ENCODE measurements at places on chromosomes 6 and 20.

DNA sequence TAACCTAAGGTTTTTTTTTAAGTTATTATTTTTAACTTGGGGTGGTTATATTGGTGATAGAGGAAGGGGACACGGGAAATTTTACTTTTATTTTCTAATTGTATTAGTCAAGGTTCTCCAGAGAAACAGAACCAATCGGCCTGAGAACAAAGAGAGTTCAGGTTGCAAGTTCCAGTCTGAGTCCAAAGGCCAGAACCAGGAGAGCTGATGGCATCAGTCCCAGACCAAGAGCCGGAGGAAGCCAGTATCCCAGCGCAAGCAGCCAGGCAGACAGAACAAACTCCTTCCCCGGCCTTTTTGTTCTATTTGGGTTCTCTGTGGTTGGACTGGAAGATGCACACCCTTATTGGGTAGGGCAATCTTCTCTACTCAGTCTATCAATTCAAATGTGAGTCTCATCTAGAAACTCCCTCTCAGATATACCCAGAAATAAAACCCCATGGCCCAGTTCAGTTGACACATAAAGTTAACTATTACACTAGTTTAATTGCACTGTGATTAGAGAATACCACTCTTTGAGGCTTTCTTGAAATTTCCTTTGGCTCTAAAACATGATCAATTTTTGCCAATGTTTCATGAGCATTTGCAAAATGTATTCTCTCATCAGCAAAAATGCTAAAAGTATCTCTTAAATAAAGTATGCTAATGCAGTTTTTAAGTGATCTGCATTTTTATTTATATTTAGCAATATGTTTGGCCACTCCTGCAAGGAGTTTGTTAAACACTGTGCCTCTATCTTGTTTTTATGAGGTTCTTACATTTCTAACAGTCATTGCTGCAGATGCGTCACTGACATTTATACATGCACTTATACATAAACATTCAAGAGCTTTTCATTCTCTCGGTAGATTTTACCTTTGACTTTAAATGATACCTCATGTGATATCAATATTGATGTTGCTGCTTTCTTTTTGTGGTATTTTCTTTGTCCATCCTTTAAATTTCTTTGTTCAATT, 103.2 kb upstream of the SSTR4 start:
- no peak for DNase-seq

DNA sequence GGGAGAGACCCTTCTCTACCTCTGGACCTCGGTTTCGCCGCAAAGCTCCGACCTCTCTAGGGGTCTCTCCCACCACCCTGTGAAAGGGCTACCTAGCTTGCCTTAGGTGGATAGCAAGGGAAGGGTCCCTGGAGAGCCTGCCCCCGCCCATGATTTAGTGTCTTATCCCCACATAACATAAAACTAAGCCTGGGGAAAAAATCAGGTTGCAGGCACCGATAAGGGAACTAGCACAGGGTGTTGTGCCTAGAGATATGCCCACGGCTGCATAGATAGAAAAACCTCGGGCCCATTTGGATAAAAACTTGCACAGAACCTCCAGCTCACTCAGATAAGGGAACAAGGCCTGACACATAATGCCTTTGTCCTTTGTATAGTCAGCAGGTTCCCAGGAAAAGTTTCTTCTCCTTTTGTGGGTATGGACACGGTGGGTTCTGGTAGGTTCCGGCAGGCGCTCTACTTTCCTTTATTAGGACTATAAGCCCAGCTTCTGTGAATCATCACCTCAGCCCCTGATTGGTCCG, 846 bp downstream of the ZSCAN31 start:
- no peak for DNase-seq

- DNase-seq = no peak
Observed at GRCh38 chr6:166325383-166326042, 16.8 kb downstream of the SFT2D1 start.

- DNase-seq = peak; percentile 44
Observed at GRCh38 chr20:62794007-62794724, 2.1 kb upstream of the MRGBP start.

DNA sequence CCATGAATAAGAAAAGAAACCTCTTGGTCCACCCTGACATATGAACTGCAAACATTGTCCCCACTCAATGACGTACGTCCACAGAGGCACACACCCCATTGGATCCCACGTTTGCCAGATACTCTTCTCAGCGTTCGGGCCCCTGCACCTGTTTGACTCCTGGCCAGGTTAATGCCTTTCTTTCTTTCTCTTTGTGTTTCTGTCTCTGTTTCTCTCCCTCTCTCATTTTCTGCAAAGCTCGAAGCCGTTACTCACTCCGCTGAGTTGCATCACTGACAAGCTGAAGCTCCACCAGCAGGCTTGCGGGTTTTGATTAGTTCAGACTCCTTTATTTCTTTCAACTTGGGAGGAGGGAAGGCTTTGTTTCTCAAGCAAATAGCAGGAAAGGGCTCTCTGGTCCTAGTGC, 135.5 kb upstream of the SUPT3H start:
- DNase-seq = no peak

GRCh38 chr6:89214197-89214596, 3.0 kb downstream of the GABRR1 start:
- DNase-seq = no peak

GRCh38 chr20:48844996-48845395, 17.2 kb upstream of the PREX1 start:
- DNase-seq = no peak

DNA sequence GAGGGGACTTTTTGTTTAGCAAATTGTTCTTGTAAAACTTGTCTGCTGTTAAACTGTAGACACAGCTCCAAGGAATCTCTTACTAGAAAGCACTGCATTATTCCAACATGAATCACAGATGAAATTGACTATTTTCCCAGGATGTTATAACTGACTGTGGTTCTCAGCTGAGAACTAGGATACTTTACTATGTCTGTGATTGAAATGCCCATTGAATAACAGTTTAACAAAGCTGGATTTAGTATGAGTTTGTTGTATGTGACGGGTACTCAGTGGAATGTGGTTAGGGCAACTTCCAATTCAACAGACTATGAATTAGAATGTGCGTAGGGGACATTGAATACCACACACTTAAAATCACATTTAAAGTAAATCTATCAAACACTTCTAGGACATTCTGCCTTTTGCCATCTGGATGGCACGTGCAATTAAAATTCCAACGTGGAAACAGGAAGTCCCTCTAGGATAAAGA, 193.4 kb upstream of the PREP start:
- no peak for DNase-seq

GRCh38 chr6:138161338-138162110, at the start of gene ARFGEF3:
ARFGEF3 (plus strand) TSS chr6:138161939; CDS start chr6:138162087, 148 bp downstream.
- no peak for DNase-seq

DNA sequence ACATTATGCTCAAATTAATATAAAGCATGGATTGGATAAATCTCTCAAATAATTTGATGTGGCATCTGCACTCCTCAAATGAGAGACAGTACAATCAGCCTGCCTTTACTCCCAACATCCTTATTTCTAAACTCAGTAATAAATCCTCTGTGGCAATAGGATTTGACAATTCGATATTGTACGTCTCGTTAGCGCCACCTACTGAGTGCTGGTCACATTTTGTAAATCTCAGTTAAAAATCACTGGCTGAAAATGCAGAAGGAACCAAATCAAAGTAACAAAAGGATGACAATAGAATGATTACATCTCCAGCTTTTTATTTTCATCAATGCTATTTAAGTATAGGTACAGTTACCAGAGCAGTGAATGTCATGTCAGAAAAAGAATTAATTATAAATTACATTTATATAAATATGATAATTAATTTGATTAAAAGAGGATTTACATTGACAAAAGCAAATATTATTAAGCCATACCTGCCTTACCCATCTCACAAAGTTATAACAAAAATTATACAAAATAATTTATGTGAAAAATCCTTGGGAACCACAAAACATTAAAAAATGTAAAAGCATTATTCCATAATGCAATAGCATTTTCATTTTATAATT, 20.2 kb upstream of the GJE1 start:
- DNase-seq = no peak

DNA sequence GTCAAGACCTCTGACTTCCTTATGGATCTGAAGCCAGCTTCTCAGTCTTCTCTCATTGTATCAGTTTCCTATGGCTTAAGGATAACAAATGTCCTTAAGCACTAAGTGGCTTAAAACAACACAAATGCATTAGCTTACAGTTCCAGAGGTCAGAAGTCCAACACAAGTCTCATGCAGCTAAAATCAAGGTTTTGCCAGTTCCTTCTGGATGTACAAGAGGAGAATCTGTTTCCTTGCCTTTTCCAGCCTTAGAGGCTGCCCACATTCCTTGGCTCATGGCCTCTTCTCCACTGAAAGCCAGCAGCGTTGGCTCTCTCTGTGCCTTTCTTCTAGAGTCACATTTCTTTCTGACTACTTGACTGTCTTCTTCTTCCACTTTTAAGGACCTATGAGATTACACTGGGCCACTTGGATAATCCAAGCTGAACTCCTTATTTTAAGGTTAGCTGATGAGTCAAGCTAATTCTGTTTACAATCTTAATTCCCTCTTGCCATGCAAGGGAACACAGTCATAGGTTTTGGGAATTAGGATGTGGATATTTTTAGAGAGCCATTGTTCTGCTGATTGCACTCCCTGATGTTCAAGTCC, 179.0 kb downstream of the BCAS1 start:
- DNase-seq = no peak

- no peak for DNase-seq
Observed at GRCh38 chr6:15366879-15367278, 121.0 kb downstream of the JARID2 start.

GRCh38 chr6:138601128-138601527, 101.8 kb upstream of the NHSL1 start:
- no peak for DNase-seq

DNA sequence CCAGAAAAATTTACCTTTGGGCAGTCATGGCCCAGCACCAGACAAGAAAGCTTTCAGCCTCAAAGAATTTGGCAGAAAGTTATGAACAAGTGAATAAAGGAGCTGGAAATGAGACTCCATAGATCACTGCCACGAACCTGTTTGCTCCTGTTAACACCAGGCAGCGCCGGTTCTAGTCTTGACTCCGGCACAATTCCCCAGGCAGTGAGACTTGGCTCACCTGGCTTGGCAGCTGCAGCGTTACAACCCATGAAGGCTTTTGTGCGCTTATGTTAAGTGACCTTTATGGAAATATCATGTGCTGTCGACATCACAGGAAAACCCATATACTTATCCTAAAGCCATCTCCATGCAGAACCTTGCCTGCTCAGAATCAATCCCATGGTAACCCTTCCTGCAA, 22.2 kb upstream of the FOXC1 start:
- DNase-seq = no peak

DNA sequence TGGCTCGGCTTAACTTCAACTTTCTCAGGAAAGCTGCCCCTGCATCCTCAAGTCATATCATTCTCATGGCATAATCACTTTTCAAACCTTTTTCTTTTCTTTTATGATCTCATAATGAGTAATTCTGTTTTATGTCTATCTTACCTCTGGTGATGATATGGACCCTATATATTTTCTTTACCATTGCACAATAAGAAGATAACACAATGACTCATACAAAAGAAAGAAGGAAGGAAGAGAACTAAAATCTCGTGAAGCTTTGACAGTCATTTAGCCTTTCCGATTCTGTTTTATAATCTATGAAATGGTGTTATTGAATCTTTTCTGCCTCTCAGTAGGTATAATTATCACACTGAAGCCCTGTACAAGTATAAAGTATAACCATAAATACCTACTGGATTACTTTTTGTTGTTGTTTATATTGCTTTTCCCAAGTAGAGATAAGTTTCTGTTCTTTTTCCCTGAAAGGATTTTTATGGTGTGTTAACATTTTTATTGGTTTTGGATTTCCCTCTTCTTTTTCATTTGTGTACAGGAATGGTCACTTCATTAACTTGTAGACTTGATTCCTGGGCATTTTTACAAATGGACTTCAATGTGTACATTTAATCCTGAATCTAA, 300.9 kb downstream of the LAMA2 start:
- DNase-seq = no peak

- DNase-seq = peak; percentile 71
Observed at GRCh38 chr6:36727505-36728021, 29.9 kb downstream of the RAB44 start.

GRCh38 chr6:131430531-131430930, 142.5 kb upstream of the ARG1 start:
- DNase-seq = no peak

DNA sequence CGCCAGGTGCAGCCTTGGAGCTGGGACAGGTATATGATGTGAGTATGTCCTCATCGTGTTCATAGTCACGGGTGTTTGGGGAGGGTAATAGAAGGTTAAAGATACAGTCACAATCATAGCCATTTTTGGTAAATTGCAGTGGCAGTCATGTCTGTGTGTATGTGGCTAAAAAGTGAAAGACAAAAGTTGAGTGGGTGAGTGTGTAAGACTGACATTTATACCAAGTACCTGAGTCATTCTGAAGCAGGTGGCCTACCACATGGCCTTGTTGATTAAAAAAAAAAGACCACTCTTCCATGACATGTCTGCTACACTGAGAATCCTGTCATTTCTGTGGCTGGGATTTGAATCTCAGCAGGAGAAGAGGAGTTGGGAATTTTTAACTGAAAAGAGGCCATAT, 181.9 kb downstream of the SCP2D1 start:
- no peak for DNase-seq

DNA sequence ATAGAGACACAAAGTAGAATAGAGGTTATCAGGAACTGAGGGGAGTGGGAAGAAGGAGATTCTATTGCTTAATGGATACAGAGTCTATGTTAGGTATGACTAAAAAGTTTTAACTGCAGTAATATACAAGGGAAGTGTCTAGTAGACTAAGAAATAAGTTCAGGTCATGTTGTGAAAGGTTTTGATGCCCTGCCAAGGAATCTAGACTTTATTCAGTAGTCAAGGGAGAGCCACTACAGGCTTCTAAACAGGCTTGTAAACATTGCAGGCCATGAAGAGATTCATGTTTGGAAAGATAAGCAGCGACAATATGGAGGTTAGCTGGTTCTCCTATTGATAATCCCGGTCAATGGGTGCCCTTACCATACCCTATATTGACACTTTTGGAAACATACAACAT, 352.8 kb upstream of the SOX4 start:
- DNase-seq = no peak

GRCh38 chr6:56347526-56347925, 100.1 kb upstream of the COL21A1 start:
- DNase-seq = no peak

DNA sequence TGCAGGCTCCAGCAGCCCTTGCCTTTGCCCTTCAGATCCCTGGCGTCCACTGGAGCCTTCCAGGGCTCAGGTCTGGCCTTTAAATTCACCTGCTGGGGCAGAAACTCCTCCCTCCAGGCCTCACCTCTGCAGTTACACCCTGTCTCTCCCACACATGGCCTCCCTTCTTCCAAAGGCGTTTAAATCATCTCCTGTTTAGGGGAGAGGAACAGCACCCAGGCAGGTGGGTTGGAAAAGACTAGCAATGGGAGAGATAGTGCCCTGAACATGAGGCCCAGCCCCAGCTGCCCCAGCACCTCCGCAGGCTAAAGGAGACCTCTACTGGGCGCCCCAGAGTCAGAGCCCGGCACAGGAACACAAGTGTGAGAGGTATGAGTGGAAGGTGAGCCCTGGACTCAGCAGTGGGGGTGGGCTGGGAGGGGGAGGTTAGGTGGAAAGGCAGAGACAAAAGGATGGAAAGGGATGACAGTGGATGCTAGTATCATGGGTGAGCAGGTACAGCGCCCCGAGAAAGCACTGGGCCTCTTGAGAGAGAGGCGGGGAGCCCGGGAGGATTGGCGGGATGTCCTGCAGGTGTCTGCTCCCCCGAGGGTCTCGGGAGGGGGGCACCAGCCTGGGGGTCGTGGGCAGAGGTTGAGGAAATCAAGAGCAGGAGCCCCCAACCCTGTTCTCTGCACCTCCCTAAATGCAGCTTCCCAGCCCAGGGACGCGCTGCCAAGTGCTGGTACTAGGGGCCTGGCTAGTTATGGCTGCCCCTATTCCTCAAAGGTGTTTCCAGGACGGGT, at the start of gene CST9:
Gene CST9, minus strand, starts transcription at position 51 of the 785 bp plus-strand sequence. CDS start 53 bp downstream, outside the sequence.
- DNase-seq = no peak

GRCh38 chr20:19710336-19711120, 47.5 kb upstream of the RIN2 start:
- no peak for DNase-seq
